ENCODE measurements at places on chromosomes 1 and 21.
A peak's percentile ranks its signal among the peaks of the same experiment; 100 is the strongest.

- DNase-seq: peak; percentile 64
Observed at GRCh38 chr1:156295391-156295947, at the start of gene GLMP. GLMP (minus strand) TSS chr1:156295679; CDS start chr1:156295645, 34 bp downstream.

GRCh38 chr1:35470977-35471613 lies 86.1 kb downstream of the KIAA0319L start:
- no peak for DNase-seq

DNA sequence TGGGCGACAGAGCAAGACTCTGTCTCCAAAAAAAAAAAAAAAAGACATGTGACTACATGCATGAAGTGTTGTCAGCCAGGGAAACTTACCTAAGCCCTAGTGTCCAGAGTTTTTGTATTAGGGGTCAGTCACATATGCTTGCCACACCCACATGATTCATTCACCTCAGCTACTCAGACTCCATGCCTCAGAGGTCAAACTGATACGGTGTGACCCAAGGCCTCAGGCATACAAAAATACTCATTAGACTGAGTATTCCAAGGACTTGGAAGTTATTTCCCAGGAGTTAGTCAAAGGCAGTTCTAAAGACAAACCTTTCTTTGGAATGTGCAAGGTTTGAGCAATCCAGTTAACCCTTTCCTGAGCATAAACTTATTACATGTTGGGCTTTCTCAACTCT lies 6.3 kb upstream of the TRIM33 start:
- no peak for DNase-seq

DNA sequence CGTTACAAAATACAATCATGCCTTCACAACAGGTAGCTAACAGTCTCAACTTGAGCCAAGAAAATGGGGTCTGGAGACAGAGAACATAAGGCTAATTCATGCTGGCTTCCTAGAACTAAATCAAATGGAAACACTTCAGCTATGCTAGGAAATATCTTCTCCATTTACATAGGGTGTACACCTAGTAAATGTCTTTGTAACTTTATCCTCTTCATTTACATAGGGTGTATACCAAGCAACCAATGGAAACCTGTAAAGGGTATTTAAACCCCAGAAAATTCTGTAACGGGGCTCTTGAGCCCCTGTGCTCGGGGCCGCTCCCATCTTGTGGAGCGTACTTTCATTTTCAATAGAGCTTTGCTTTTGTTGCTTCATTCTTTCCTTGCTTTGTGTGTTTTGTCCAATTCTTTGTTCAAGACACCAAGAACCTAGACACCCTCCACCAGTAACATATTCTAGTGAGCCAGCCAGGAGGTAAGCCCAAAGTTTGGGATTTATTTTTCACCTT lies 19.5 kb upstream of the CYP4X1 start:
- DNase-seq: no peak

DNA sequence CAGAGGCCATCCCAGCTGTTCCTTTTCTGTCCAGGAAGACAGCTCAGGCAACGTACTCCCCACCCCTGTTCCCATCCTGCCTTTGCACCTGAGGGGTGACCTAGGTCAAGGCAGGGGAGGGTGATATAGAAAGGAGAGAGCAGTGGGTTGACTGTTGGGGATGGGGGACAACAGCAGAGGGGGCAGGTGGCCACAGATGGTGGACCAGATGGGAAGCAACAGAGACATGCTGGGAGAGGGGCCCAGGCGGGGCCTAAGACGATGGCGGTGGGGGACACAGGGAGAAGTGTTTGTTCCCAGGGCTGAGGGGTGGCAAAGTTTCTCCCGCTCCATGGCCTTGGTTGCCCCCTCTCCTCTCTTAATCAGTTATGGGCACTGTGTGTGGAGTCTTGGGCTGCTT lies 6.3 kb downstream of the CELSR2 start:
- no peak for DNase-seq

- DNase-seq: no peak
Observed at GRCh38 chr1:63877021-63877767, 103.4 kb downstream of the ROR1 start.

DNA sequence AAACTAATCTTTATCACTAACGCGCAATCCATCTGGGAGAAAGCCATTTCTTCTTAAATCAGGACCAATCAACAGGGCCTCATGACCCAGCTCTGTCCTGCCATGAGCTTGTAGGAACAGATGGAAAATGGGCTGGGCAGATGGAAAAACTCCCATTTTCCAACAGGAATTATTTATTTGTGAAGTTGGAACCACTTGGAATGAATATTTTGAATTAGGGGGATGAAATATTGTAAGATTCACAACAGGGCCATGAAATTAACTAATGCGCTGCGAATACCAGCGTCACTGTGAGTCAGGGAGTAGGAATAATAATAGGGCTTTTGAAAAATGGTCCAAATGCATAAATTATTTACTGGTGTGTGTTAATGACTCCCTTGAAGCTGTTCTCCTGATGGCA lies 53.1 kb upstream of the CYP2J2 start:
- DNase-seq: no peak

- no peak for DNase-seq
Observed at GRCh38 chr1:234697015-234697414, 87.0 kb upstream of the IRF2BP2 start.

DNA sequence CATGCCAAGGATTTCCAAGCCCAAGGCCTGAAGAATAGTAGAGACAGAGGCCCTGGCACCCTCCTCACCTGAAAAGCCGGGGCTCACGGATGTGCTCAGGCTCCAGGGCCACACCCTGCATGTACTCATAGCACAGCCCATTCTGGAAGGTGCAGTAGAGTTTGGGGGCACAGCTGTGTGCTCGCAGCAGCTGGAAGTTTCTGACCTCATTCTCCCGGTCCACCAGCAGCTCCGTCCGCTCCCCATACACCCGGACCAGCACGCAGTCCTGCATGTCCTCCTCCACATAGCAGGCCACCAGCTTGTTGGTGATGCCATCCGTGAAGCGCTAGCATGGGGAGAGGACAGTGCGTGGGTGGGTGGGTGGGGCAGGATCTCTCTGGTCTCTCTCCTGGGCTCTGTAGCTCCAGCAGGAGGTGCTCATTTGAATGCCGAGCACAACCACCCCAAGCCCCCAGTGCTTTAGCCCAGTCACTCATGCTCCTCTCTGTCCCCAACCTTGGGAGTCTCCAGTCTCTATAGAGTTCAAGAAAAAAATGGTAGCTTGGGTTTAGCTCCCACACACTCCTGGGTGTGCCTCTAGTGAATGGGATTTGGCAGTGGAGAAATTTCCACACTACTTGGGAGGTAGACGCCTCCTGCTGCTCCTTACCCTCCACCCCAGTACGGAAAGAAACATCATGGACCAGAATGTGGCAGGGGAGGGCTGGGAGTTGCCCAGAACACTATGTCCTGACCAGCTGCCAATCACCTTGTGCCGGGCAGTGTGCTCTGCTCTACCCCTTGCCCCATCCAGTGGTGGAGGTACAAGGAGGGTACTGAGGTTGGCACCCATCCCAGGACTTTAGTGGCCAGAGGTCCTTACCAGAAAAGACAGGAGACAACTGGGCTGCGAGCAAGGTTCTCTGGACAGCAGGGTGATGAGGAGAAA lies 1.9 kb downstream of the ETNK2 start:
- no peak for DNase-seq

DNA sequence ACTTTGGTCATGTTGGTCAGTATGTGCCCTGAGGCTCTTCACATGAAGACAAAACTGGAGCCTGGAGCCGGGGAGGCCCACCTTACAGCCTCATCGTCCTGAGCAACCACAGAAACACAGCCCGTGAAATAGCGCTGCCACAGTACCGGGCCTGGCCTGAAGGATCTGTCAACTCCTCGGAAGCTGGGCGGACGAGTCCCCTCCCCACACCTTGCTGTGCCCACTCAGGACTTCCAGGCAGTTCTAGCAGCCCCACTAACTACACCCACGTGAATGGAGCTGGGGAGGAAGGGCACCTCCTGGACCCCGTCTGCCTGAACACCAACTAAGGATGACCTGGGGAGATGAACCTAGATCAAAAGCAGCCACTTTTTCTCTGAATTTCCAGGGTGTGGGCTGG lies 24.7 kb downstream of the SDE2 start:
- no peak for DNase-seq

- no peak for DNase-seq
Observed at GRCh38 chr1:188154761-188155160, 1326.0 kb downstream of the PLA2G4A start.

- no peak for DNase-seq
Observed at GRCh38 chr1:13797397-13797796, 97.4 kb downstream of the PRDM2 start.

GRCh38 chr1:246788895-246789338 lies 64.7 kb downstream of the SCCPDH start:
- DNase-seq: no peak
